ENCODE measurements at places on chromosomes 13 and 19. TPM values are rescaled to one million over a fixed set of nuclear protein-coding genes. Genes with fewer than 3 reads are reported as not detected.

ZNF766 gene
- total RNA-seq: 9.1 TPM

GRIN2D gene
- total RNA-seq: 1.3 TPM

RNF17 gene
- not detected for total RNA-seq

ZNF534 gene
- total RNA-seq: not detected

B9D2 gene
- 5.3 TPM for total RNA-seq

ATP8B3 gene
- total RNA-seq: 0.52 TPM

CDKN2D gene
- total RNA-seq: 6.1 TPM

PSG11 gene
- not detected for total RNA-seq

CYP2A7 gene
- total RNA-seq: not detected

KCTD12 gene
- 52.1 TPM for total RNA-seq
